Dermis blood vessel endothelial cell (primary cell): ENCODE measurements at places on chromosomes 5 and 9. TPM values are rescaled to one million over a fixed set of nuclear protein-coding genes. Genes with fewer than 3 reads are reported as not detected.

DNA sequence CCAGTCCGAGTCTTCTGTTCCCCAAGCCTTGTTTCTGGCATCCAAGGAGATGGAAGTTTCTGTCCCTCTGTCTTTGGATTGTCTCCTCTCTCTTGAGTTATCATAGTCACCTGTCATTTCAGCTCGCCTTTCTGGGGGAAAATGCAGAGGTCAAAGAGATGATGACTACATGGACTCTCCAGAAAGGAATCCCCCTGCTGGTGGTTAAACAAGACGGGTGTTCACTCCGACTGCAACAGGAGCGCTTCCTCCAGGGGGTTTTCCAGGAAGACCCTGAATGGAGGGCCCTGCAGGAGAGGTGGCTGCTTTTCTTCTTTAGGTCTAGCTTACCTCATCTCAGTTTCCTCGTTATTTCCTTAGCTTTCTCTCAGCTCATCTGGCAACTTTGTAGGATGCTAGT is 25.1 kb downstream of the ERAP2 start:
- DNase-seq, result no peak

DNA sequence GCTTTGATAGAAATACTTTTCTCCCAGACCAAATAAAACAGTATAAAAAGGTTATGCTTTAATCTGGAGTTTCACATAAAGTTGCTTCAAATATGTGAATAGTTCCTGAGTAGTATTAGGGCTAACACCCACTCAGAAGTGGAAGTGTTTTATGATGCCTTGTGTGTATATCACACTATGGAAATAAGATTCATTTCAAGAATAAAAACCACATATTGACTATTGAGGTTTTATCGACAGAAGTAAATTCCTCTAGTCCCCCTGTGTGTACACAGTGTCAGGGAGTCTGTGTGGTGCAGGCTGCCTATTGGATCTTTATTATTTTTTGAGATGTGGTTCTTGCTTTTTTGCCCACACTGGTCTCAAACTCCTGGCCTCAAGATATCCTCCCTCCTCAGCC is 20.8 kb upstream of the LRRTM2 start:
- no peak for DNase-seq

DNA sequence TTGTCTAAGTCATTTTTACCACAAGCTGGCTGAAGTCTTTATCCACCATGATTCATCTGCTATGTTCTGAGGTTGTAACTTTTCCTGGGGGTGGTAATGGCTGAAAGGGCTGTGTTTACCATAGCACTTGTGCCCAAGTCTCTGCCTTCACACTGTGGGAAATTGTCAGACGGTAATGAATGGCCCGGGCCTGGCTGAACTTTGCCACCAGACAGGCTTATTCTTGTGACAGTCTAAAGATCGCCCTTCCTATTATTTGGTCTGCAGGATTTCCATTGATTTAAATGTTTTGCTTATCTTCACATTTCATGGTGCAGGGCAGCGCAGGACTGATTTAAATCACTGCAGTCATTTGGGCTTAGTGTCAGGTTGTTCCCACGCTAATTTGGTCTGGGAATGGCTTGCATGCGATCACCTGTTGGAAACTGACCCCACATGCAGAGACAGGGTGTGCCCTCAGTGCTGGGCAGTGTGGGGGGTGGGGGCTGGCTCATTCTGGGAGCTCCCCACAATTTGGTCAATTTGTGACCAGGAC is 109.3 kb upstream of the ICE1 start:
- no peak for DNase-seq

DNA sequence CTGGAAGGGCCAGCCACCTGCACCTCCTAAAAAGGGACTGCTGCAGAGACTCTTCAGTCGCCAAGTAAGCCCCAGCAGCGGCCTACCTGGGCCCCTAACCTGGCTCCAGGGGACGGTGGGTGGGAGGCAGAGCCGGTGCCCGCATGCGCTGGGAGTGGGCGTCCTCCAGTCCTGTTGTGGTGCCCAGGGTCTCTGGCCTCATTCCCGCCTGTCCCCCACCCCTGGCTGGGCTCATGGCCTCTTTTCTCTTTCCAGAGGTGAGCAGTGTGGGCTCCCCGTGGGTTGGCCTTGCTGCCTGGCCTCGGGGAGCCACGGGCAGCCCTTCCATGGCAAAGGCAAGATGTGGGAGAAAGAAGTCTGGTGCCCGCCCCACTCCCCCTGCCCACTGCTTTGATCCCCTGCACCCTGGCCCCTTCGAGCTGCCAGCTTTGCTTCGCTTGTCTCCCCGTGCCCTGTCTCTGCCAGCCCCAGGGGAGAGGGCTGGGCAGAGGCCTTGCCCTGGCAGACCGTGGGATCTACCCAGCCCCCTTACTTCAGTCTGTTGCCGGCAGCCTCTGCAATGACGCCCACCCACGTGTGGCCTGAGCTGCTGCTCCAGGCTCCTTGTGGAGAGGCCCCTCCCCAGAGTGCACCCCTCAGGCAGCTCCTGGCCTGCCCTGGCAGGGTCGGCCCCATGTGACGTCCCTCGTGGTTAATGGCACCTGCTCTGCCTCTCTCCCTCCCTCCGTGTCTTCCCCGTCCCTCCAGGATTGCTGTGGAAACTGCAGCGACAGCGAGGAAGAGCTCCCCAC is 5.4 kb upstream of the PRR7 start:
- DNase-seq, result no peak

GRCh38 chr5:172837640-172838039 is 3.6 kb downstream of the ERGIC1 start:
- peak; percentile 82 for DNase-seq

- no peak for DNase-seq
These were observed 50.7 kb downstream of the CFAP95 start for GRCh38 chr9:69871118-69871834.

GRCh38 chr5:138212828-138213160 is 329 bp downstream of the CDC23 start:
- DNase-seq, result peak; percentile 30

DNA sequence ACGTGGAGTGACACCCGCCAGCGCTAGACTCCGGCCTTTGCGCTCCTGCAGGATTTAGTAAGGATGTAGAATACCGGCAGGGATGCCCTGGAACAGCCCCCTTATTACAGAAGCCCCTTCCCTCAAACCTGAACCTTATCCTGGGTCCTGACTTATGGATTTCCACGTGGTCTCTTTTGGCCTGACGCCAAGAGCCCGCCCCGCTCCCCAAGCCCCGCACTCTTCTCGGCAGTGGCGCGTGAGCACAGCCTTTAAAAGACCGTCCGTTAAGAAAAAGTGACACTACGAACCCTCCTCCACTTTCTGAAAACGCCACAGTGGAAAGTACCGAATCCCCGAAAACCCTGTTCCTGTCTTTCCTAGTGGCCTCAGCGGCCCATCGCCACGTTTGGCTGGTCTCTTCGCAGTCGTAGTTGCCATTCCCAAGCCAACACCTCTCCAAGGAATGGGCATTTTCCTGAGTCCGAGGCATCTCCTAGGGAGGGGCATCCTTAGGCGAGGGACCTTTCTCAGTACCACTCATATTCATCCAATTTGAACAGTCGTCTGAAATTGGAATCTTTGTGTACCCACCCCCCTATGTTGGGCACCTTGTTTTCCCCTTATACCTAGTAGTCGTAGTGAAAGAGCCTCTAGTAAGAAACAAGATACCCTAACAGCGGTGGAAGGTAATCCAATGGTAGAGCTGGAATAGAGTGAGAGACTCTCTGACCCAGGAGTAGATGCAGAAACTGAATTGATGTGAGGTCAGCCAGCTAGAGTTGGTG is 732 bp upstream of the MCIDAS start:
- no peak for DNase-seq

DNA sequence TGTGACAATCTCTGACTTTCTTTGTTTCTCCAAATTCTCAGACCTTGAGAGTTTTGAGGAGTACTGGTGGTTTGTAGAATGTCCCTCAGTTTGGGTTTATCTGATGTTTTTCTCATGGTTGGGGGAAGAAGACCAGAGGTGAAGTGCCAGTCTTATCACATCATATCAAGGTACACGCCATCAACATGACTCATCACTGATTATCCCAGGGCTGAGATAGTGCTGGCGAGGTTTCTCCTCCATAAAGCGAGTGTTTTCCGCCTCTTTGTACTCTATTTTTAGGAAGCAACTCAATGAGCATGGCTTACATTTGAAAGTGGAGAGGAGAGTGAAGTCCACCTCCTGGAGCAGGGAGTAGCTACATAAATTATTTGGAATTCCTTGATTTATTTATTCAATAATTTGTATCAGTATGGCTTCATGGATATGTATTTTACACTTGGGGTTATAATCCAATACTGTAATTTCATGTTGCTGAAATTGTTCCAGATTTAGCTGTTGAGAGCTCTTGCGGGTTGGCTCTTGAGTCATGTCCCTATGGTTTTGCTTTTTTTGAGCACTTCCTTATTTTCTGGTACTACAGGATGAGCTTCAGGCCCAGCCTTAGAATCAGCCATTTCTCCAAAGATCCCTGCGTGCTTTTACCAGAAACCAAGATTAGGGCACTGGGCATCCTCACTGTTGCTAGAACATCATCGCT is 23.9 kb downstream of the DCANP1 start:
- DNase-seq, result no peak

- no peak for DNase-seq
These were observed 447.3 kb downstream of the ARHGEF28 start for GRCh38 chr5:74073257-74073656.

- DNase-seq, result no peak
These were observed 11.6 kb upstream of the ABL1 start for GRCh38 chr9:130823435-130823834.

GRCh38 chr5:111984044-111984443 is 227.1 kb upstream of the NREP start:
- no peak for DNase-seq

DNA sequence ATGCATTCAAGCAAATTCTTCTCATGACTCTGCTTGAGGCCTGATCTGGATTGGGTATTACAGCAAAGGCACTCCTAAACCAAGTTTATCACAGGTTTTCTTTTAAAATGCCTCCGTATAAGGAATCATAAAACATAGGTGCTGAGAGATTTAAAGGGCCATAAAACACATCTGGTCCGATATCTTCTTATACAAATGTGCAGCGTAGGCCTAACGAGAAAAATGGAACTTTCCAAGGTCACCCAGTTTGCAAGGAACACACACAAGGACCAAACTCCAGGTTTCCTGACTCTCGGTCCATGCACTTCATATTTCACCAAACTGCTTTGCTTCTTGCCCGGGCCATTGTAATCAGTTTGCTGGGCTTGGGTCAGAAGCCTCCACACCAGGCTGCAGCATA is 22.1 kb downstream of the SH3RF2 start:
- no peak for DNase-seq

- no peak for DNase-seq
These were observed 60.6 kb downstream of the FRMD3 start for GRCh38 chr9:83477571-83477970.

The PCDHGA11 gene
- 6.8 and 10.6 TPM in 2 replicates for total RNA-seq

The IFNA2 gene
- not detected in 2 replicates for total RNA-seq

The EMB gene
- under 0.01 and 0.05 TPM in 2 replicates for total RNA-seq

The INSYN2B gene
- 2.9 and 5.3 TPM in 2 replicates for total RNA-seq
